ENCODE measurements at places on chromosomes 2 and 18.

GRCh38 chr18:75489493-75490190 lies 62.1 kb upstream of the SMIM21 start:
- DNase-seq = peak; percentile 71

- DNase-seq = peak; percentile 58
Measured at GRCh38 chr18:4004183-4004829, 450.8 kb downstream of the DLGAP1 start.

DNA sequence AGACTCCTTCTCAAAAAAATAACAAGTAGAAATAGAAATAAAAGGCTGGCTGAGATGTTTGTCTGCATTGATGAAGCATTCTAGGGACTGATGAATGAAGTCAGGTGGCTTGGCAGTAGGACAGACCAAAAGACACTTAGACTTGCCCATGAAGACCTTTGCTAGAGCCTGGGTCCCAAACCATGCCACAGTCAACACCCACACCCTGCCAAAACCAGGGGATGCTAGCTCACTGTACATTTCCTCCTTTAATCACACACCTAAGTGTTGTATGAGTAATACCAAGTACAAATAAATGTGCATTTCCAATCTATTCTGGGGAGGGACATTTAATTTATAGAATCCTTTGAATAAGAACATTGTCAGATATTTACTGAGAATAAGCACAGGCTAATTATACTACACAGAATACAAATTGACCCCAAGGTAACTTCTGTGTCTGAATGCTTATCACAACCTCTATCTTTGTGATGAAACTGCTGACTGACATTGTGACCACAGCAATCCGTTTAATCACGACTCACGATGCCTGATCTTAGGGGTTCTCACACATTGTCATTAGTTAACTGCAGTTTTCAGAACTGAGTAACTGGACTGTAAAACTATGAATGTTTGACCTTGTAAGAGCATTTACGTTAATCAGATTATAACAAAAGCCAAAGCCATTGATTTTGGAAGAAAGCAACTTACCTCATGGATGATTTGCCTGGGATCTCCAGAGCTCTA lies 10.5 kb upstream of the NOL10 start:
- DNase-seq = no peak

- no peak for DNase-seq
Measured at GRCh38 chr18:79876497-79876896, 75.0 kb downstream of the SLC66A2 start.

- DNase-seq = no peak
Measured at GRCh38 chr2:163595028-163595427, 140.8 kb downstream of the FIGN start.

DNA sequence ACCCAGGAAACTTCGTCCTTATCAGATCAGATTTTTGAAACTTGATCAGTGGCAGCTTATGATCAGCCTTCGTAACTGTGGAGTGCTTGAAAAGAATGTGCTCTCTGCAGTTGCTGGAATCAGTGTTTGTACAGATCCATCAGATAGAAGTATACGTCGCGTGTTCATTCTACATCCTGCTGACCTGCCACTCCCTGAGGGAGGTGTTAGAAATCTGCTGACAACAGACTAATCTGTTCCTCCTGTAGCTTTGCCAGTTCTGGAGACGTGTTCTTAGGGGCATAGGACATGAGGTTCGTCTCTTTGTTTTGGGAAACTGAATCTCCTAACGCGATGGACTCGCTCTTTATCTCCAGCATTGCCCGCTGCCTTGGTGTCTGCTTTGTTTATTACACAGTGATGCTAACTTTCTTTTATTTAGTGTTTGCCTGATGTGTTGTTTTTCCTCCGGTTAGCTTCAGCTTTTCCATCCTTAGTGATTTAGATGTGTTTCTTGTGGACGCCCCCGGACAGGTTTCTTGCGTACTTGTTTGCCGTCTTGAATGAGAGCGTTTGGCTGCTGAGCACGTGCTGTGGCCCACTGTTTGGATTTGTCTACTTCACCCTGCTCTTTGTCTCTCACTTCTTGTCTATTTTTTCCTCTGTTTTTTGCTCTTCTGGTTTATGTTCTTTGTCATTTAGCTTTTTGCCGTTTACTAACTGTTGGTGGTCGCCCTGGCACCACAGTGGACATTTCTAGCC lies 17.4 kb upstream of the GAL3ST2 start:
- DNase-seq = no peak

DNA sequence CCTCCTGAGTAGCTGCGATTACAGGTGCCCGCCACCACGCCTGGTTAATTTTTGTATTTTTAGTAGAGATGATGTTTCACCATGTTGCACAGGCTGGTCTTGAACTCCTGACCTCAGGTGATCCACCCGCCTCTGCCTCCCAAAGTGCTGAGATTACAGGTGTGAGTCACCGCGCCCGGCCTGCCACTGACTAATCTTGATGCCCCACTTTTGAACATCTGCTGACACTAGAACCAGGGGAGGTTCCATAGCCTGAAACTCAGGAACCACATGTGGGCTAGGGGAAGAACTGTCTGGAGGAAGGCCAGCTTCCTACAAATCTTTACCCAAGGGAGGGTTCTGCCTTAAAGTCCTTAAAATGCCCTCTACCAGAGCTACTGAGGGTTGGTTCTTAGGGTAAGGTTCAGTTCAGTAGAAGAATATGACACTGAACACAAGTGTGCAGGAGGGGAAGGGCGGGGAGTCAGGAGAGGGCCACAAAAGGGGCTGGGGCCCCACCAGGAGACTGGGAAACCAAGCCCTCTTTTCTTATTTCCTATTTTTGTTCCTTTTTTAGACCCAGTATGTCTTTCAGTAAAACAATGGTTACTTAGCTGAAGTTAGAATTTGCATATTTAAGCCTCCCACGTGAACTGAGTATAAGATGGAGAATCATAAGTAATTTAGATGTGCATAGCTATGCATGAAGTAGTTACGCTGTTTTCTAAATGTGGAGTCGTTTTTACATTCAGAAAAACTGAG lies 6.3 kb upstream of the RAB31 start:
- no peak for DNase-seq

DNA sequence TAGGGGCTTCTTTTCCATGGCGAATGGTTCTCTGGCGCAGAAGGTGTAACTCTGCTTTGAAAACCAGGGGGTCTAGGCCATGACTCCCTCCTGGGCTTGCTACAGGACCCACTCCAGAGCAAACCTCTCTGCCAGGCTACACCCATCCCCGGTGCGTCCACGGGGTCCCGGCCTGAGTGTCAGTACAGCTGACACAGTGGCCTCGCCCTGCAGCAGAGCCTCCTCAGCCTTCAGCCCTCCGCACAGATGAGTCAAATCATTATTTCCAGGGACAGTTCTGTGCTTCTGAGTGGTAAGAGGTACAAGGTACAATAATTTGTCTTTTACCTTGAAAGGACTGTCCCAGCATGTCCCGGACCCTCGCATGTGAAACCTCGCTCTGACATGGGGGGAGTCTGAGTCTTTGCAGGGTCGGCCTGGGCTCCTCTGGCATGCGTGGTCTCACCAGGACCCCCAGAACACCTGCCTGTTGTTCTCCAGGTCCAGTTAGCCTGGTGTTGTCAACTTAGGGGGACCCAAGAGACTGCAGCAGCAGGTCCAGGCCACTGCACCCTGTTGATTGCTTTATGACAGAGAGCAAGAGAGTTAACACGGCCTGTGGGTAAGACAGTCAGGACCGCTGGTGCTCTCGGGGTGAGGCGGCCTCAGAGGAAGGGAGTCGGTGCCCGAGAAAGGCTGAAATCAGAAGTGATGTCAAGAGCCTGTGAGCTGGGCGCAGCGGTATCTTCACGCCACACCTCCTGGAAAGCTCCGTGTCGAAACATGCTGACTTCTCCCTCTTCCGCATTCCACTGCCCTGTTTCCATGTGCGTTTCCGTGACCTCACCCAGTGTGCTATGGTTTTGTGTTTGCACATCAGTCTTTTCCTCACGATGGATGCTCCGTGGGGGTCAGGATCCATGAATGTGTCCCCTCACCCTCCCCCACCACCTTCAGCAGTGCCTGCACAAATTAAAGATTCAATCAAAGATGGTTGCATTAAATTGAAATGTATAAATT lies 340.1 kb downstream of the EIPR1 start:
- no peak for DNase-seq

- no peak for DNase-seq
Measured at GRCh38 chr18:3171631-3172030, 48.1 kb downstream of the MYOM1 start.

DNA sequence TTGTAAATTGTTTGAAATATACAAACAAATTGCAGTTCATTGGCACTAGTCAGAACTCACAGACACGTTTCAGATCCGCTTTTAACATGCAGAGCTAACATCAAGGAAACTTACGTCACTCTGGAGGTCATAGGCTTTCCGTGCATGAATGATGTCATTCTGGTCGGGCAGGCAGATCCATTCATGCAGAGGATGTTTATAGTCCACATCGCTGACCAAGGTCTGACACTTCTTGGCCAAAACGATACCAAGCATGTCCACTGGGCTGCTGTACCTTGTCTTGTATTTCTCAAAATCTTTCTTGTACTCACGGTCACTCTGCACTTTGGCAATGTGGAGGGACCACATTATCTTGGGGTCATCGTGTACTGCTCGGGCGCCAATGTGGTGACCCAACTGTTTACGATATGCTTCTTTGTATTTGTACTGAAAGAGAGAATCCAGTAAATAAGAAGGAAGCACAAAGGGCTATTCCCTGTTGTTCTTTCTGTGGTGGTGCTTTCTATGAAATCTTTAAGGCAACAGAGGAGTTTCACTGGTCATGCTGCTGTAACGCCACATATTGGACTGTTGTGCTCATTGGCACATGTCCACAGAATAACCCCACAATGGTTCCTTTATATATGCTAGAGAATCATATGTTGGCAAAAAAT lies 114.8 kb downstream of the NEB start:
- DNase-seq = no peak

DNA sequence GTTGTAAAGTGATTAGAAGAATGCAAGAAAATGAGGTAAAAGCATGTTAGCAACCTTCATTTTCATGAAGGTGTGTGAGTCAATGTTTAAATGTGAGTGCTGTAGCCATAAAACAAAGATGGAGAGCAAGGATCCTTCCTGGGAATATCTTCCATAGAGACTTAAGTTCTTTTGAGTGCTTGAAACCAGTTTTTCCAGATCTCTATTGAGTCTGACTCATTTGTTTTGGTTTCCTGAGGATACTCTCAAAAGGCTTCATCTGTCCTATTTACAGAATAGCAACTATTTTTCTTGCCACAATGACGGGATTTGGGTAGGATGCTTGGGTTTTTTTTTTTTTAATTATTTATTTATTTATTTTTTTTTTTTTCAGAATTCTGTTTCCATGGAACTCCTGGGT lies 45.9 kb upstream of the ASB1 start:
- no peak for DNase-seq

DNA sequence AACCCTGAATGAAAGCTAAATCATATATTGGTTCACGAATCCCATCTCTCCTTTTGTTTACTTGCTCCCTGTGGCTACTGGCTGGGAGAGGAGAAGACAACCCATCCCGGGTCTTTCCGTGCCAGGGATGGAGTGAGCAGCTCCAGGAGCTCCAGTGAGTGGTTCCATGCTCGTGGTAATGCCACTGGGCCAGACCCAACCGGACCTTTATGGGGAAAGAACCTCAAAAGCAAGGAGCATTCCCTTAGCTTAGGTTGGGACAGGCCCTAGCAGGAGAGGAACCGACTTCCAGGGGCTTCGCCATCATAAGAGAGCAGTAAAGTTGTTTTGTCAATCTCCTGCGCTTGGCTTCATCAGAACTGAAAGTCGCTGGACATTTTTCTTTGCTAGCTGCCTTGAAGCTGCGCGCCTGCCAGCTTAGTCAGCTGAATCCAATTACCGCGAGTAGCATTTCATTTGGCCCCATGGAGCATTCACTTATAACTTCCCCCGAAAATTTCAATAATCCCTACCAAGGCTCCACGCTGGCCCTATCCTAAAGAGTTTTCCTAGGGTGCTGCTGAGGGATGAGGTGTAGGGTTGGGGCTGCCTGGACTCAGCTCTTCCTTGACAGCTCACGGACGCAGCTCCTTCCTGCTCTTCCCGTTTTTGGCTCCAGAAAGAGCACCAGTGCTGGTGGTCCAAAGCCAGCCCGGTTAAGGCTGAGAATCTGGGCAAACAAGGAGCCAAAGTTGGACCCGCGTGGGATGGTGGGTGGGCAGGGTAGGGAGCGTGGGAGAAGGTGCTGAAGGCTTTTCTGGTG lies 4.9 kb downstream of the HOXD3 start:
- no peak for DNase-seq

DNA sequence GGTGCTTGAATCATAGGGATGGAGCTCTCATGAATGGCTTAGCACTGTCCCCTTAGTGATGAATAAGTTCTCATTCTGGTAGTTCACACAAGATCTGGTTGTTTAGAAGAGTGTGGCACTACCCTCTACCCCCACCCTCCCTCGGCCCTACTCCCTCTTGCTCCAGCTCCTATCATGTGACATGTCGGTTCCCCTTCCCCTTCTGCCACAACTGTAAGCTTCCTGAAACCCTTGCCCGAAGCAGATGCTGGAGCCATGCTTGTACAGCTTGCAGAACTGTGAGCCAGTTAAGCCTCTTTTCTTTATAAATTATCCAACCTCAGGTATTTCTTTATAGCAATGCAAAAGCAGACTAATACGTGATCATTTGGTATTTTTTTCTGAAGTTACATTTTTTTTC lies 1012.6 kb downstream of the BCL11A start:
- DNase-seq = no peak

DNA sequence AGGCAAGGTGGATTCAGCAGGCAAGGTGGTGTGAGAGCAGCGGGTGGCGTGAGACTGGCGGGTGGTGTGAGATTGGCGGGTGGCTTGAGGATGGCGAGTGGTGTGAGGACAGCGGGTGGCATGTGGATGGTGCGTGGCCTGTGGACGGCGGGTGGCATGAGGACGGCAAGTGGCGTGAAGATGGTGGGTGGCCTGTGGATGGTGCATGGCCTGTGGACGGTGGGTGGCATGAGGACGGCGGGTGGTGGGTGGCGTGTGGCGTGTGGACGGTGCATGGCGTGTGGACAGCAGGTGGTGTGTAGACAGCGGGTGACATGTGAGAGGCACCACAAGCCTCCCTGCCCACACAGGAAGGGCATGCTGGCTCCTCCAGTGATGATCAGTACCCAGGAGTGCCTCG lies 186.9 kb upstream of the SALL3 start:
- DNase-seq = no peak

- DNase-seq = no peak
Measured at GRCh38 chr2:197964720-197965119, 160.3 kb downstream of the PLCL1 start.

DNA sequence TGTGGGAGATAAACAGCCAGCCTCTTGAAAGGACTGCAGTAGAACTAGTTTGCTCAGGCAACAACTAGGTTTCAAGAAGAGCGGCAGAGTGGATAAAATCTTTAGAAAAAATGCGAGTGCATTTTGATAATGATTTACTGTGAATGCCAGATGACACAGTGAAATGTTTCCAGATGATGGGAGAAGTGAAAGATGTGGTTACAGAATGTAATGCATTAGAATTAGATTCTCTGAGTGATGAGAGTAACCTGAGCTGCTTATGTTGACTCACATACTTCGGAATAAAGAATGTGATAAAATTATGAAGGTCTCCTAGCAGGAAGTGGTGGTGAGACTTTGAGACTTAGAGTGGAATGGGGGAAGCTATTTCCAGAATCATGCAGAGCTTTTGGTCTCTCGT lies 184.3 kb downstream of the GULP1 start:
- peak; percentile 1 for DNase-seq

- no peak for DNase-seq
Measured at GRCh38 chr2:217880287-217880889, 122.4 kb downstream of the TNS1 start.

GRCh38 chr2:240920783-240921231 lies 14.7 kb downstream of the CROCC2 start:
- DNase-seq = no peak

All from SW480 (cell line).